Astrocyte of the spinal cord (primary cell): ENCODE measurements at places on chromosomes 6 and 20.
A peak's percentile ranks its signal among the peaks of the same experiment; 100 is the strongest.

GRCh38 chr6:23170049-23170448, 600.7 kb downstream of the HDGFL1 start:
- DNase-seq, result no peak

DNA sequence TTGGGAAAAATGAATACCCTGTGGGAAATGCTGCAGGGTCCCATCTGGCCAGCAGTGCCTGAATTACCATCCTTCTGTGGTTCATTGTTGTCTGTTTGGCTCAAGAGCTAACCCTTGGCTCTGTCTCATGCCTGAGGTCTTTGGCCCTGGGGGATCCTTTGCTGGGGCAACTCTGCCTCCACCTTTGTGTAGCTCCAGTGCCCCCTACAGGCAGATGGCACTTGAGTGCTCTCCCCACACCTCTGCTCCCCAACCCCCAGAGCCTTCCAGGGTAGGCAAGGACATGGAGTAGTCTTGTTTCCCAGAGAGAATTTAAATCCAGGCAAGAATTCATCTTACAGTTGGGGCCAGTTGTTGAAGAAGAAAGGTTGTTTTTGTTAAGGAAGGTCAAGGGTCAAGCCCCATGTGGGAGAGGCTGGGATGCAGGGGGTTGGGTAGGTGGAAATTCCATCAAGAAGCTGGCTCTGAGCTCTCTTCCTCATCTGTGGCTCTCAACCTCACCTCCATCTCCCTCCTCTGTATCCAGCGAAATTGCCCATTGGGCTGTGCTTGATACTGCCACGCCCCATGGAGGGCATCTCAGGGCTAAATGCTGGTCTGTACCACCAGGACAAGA, 44.2 kb downstream of the ZNF831 start:
- no peak for DNase-seq

- DNase-seq, result no peak
These were observed 25.8 kb downstream of the CDKAL1 start for GRCh38 chr6:20559924-20560551.

GRCh38 chr6:89597988-89598387, 40.6 kb downstream of the LYRM2 start:
- DNase-seq, result peak; percentile 5

DNA sequence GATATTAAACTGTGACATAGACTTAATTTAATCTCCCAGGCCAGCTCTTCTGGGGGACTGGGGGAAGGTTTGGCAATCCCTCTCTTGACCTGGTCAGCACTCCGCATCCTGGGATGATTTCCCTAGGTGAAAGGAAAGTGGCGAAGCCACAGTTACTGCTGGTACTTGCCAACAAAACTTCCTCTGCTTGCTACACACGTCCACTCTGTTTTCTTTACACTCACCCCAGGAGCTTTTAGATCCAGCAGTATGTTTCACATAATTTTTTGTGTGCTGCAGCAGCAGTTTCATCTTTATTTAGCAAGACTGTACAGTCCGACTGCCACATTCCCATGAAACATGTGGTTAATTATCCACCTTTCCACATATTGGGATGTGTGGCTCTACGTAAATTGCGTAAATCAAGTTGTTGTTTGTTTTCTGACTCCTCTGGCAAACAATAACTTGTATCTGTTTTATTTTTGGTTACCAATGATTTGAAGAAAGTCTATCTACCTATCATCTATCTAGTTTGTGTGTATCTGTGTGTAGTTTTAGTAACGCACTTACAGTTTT, 284.0 kb downstream of the PHF3 start:
- DNase-seq, result no peak

GRCh38 chr20:48635791-48636267, 192.0 kb downstream of the PREX1 start:
- peak; percentile 50 for DNase-seq

DNA sequence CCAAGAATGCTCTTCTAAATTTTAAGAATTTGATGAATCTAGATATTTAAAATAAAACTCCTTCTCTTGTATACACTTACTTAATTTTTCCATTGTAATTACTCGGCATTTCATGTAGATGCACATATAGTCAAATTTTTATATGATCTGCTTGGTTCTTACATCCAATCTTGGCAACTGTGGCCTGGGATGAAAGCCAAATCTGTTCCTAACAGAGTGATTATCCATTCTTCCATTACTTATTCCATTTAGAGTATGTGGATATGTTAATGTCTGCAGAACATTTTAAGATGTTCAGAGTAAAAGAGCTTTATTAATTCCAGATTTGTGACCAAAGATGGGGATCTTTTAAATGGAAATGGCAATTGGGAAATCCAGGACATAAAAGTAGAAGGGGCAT, 144.1 kb upstream of the PDE7B start:
- no peak for DNase-seq

GRCh38 chr6:115485400-115485799, 575.3 kb downstream of the FRK start:
- DNase-seq, result no peak

DNA sequence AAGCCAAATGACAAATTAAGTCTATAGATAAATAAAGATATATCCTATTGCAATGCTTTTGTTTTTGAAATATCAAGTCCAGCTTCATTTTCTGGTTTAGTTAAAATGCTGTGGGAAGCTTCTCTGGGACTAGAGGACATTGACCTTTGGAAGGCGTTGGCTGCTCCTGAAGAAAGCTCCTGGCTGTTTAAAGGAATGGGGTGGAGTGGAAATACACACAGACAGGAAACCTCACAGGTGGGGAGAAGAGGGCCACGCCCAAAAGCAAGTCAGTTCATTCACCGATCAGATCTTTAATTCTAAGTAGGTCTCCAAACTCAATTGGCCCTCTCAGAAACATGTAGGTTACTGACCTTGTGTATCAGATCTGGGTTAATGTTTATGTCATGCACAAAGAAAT, 59.6 kb downstream of the SPTLC3 start:
- no peak for DNase-seq

DNA sequence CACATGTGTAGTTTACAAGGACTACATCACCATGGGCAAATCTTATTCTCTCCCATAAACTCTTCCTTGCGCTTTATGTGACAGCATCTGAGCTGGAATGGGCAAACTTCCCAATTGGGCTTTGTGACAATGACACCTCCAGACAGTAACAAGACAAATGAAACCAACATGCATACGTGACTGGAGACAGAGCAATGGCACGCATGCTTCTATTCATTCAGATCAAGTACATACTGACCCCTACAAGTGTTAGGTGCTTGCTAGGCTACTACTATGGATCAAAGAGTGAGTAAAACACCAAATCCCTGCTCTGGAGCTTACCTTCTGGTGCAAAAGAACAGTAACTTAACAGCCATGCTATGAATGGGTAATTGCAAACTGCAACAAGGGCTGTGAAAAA, 394.9 kb downstream of the BTBD9 start:
- no peak for DNase-seq

GRCh38 chr20:63173552-63174191, 42.3 kb downstream of the YTHDF1 start:
- DNase-seq, result no peak

- no peak for DNase-seq
These were observed 10.2 kb downstream of the SULF2 start for GRCh38 chr20:47775039-47775438.

DNA sequence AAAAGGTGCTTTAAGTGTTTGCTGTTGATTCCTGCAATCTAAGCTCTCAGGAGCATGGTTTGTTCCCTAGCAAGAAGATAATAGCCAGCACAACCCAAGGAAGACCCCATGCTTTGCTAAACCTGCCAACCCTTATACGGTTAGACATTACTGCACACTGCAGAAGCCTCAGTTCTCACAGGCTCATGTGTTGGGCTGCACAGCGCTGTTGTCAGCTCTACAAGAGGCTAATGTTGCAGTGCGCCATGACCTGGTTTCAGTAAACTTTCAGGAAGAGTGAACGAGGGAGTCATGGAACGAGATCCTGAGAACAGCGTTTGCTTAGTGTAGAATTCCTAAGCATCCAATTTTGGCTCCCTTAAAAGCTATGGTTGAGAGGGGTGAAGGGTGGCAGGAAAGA, 218.5 kb downstream of the ARHGAP18 start:
- no peak for DNase-seq

- no peak for DNase-seq
These were observed 98.2 kb downstream of the PSMG4 start for GRCh38 chr6:3356824-3357420.

DNA sequence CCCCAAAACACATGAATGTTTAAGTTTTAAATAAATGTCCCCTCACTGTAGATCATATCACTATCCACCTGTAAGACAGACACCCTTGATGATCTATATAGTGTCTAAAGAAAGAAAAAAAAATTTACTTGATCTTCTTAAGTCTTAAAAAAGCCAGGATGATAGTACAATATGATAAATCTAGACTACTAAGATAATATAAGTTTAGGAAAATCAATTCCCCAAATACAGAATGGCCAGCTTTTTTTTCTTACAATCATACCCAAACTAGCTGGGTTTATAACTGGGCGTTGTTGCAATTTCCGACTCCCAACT, 14.4 kb downstream of the ZNF217 start:
- DNase-seq, result no peak

GRCh38 chr6:160804639-160805038, 102.6 kb downstream of the PLG start:
- DNase-seq, result no peak
